DMS 273 treated with DMSO at 0.1 percent for 48 hours (cell line): ENCODE measurements at places on chromosomes 7 and 10.

DNA sequence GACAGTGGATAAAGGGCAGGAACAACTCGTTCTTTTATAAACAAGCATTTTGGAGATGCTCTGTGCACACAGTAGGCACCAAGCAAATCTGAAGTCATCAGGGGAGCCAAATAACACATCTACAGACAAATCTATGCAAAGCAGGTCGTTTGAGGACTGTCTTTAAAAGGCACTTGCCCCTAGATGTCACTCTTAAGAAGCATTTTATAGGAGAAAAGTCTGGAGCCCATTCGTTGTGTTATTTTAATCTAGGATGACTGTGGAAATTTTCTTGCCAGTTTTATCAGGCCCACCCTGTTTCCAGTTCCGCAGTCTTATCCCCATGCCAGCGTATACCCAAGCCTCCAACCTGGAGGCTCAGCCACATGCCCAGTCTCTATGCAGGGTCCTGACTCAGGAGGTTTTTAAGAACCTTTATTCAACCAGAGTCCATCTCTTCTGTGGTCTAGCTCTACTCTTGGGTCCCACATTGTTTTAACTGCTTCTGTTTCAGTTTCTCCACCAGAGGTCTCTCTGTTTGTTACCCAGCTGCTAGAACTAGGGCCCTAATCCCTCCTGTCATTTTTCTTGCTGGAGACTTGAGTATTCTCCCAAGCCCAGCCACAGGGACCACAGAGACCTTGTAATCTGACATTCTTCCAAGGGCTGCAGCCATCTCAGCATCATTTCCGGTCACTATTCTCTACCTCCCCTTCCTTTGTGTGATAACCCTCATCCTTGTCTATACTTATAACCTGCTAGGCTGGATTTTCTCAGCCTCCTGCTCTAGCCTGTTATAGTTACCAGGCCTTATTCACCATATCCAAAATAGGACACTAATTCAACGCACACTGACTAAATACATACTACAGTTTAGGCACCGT, 26.7 kb downstream of the PIK3CG start:
- no peak for DNase-seq

- DNase-seq = no peak
Observed at GRCh38 chr7:91927912-91928311, 12.8 kb upstream of the AKAP9 start.

- DNase-seq = no peak
Observed at GRCh38 chr7:99357701-99358490, 16.6 kb upstream of the ARPC1B start.

DNA sequence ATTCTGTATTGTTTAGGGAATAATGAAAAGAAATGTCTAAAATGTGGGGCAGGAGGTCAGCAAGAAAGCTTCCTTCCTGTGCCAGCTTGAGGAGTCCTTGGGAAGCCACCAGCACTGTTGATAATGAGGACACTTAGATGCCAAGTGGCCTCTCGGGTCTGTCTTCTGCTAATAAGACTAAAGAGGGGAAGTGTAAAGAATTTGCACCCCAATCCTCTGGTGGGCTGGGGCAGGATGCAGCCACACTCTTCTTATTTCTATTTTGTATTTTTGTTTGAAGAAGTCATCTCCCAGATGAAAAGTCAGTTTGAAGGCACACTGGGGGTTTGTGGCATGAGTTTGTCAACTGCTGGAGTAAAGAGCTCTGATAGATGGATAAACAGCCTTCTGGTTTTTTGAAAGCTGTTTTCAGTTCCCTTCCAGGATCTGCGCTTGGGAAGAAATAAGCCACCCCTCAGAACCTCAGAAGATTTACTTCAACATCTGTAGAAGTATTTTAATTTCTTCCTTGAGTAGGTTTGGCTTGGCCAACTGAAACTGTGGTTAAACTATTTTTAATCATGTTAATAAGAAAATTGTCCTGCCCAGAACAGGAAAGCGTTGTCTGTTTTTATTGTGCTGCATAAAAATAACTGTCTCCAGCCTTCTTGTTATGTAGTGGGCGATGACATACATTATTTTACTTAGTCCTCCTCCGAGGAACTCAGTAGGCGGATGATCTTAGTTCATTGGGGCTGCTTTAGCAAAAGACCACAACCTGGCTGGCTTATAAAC, 128.8 kb upstream of the GPR26 start:
- DNase-seq = no peak

- DNase-seq = no peak
Observed at GRCh38 chr10:486666-487322, 202.7 kb downstream of the DIP2C start.

DNA sequence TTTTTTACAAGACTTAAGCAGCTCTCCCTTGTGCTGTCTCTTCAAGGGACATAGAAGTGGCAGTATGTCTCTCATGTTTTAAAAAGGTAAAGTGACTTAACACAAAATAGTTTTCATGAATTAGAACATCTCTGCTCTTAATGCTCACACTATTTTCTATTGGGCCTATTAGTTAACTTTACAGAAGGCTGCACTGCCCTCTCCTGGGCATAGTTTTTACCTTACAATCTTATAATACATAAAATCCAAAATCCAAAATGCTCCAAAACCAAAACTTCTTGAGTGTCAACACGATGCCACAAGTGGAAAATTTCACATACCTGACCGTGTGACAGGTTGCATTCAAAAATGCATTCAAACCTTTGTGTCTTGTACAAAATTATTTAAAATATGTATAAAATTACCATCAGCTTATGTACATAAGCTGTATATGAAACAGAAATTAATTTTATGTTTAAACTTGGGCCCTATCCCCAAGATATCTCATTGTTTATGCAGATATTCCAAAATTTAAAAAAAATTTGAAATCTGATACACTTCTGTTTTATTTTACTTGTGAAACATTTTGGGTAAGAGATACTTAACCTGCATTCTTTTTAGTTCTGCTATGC, 25.8 kb downstream of the TES start:
- DNase-seq = no peak

GRCh38 chr10:7036951-7037350, 373.9 kb downstream of the SFMBT2 start:
- no peak for DNase-seq

GRCh38 chr10:8767591-8767990, 713.1 kb downstream of the GATA3 start:
- DNase-seq = no peak

- no peak for DNase-seq
Observed at GRCh38 chr10:38159004-38159403, 64.9 kb downstream of the ZNF37A start.
